DMS153 (cell line): ENCODE measurements at places on chromosomes 5 and 9.

- DNase-seq = no peak
Observed at GRCh38 chr9:28616310-28616709, 1043.0 kb upstream of the C9orf72 start.

GRCh38 chr5:133341296-133341695 lies 271.0 kb downstream of the FSTL4 start:
- DNase-seq = no peak

- peak; percentile 97 for DNase-seq
Observed at GRCh38 chr9:104319685-104320084, 184.4 kb upstream of the OR13F1 start.

DNA sequence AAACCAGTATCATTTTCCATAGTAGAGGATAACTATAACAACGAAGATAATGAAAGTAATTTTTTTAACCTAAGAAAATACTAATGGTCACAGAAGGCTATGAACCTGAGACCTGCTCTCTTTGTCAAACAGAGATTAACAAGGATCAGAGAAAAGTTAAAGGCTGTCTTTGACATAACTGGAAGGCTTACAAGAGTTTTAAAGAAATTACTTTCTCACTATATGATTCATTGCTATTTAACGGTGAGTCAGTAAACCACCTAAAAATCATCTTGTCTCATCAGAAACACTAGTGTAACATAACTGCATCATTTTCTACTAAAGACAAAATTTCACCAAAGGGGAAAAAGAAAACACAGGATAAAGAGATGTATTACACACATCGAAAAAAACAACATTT lies 19.3 kb downstream of the MLANA start:
- DNase-seq = no peak

DNA sequence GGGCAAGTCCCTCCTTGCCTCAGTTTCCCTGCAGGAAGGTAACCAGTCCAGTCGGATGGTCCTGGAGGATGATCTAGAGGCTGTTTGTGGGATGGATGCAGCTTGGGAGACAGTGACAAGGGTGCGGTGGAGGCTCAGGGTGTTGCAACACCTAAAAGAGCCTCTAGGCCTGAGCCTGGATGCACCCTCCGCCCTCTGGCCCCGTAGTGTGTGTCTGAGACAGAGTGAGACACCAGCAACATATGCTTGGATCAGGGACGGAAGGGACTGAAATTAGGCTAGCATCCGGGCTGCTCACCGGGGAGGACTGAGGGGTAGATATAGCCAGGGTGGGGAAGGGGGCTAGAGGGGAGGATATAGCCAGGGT lies 1.1 kb downstream of the CRAT start:
- DNase-seq = no peak

DNA sequence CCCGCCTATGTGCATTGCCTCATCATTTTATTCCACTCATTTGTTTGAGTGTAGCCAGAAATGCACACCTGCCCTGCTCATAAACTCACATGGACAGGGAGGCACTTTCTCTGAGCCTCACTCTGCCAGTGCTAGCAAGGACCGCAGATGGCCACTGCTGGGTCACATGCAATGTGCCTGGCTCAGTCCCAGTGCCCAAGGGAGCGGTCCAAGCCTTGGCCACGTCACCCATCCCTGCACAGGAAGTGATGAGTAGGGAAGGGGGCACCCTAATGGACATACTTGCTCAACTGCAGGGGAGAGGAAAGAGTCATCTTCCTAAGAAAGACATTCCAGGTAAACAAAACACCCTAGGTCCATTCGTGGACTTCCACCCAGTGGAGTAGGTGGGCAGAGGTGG lies 630.9 kb downstream of the IRX1 start:
- DNase-seq = no peak

DNA sequence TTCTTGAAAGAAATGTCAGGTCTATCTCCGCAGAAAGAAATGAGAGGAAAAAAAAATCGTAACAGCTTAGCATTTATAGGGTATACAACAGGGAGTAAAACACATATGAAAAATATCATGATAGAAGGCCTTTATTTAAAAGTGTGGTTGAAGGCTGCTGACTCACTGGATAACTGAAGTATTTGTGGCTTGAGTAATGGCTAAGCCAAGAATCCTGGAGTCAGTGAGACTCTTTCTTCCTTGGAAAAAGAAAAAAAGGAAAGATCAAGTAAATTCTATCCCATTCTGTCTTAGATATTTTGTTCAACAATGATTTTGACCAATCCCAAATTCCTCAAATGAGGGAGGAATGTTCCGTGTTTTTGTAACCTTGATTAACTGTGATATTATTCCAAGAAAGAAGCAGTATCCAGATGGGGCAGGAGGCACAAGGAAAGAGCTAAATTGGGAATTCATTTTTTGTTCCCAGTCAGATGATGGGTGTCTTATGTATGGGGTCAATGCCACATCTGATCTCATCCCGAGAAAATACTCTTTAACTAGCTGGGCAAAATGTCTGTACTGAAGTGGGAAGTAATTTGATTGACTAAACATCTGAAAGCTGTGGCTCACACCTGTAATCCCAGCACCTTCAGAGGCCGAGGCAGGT lies 64.3 kb upstream of the MYO10 start:
- no peak for DNase-seq

DNA sequence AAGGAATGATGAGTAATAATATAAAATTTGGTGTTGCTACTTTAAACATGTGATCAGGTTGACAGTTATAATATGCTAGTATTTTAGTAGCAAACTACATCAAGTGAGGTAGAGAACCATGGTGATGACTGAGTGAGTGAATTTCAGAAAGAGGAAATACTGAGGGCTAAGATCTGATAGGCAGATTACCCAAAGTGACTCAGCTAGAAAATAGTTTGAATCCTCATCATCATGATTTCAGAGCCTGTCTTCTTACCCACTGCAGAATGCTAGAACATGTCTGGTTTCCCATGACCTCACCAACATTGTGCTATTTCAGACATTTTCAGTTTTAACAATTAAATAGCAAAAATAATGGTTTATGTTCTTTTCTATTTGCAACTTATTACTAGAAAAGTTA lies 602.1 kb downstream of the TAF11L14 start:
- DNase-seq = no peak

- no peak for DNase-seq
Observed at GRCh38 chr5:161380486-161380885, 166.0 kb downstream of the GABRB2 start.

GRCh38 chr5:142821733-142822487 lies 51.7 kb downstream of the ARHGAP26 start:
- no peak for DNase-seq

- DNase-seq = no peak
Observed at GRCh38 chr5:36529142-36529541, 77.3 kb upstream of the SLC1A3 start.

GRCh38 chr5:73157414-73158303 lies 15.3 kb upstream of the TMEM174 start:
- DNase-seq = no peak

DNA sequence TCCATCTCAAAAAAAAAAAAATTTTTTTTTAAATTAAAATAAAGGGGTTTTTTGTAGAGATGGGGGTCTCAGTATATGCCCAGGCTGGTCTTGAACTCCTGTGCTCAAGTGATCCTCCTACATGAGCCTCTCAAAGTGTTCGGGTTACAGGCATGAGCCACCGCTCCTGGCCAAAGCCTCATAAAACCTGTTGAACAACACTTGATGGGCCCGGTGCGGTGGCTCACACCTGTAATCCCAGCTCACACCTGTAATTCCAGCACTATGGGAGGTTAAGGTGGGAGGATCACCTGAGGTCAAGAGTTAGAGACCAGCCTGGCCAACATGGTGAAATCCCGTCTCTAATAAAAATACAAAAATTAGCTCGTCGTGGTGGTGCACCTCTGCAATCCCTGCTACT lies 7.7 kb upstream of the NPM1 start:
- no peak for DNase-seq

DNA sequence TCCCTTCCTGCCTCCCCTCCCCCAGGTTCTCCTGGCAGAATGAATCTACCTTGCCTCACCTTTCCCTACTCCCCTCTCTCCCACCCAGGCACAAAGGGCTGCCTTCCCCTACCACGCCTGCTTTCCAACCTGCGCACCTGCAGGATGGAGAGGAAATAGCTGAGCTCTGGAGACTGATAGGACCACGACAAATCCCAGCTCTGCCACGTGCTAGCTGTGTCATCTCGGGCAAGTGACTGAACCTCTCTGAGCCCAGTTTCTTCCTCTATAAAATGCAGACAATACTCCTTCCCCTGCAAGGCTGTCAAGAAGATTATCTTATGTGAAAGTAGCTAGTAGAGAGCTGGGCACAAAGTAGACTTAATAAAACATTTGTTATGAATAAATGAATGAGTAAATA lies 31.2 kb upstream of the PTGS1 start:
- no peak for DNase-seq

DNA sequence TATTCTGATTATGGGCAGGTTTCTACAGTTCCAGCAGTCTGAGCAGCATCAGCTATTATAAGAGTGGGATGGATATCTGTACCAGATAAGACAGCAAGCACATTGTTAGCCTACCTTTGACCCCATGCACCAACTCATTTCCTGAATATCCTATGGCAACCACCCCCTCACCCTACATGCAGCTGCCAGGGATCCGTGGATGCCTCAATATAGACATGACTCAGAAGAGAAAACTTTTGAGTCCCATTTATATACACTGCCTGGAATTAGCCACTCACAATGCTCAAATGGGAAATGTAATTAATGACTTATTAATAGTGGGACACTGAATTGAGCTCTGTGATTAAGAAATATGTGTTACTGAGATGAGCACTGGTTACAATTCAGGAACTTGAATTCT lies 124.4 kb downstream of the SSBP2 start:
- no peak for DNase-seq

- DNase-seq = no peak
Observed at GRCh38 chr9:94824411-94824810, 97.9 kb downstream of the AOPEP start.

- no peak for DNase-seq
Observed at GRCh38 chr5:107396351-107396690, 274.4 kb downstream of the EFNA5 start.

GRCh38 chr5:60668686-60669304 lies 31.2 kb downstream of the DEPDC1B start:
- no peak for DNase-seq

GRCh38 chr5:148186248-148187003 lies 16.4 kb upstream of the SPINK6 start:
- DNase-seq = no peak

DNA sequence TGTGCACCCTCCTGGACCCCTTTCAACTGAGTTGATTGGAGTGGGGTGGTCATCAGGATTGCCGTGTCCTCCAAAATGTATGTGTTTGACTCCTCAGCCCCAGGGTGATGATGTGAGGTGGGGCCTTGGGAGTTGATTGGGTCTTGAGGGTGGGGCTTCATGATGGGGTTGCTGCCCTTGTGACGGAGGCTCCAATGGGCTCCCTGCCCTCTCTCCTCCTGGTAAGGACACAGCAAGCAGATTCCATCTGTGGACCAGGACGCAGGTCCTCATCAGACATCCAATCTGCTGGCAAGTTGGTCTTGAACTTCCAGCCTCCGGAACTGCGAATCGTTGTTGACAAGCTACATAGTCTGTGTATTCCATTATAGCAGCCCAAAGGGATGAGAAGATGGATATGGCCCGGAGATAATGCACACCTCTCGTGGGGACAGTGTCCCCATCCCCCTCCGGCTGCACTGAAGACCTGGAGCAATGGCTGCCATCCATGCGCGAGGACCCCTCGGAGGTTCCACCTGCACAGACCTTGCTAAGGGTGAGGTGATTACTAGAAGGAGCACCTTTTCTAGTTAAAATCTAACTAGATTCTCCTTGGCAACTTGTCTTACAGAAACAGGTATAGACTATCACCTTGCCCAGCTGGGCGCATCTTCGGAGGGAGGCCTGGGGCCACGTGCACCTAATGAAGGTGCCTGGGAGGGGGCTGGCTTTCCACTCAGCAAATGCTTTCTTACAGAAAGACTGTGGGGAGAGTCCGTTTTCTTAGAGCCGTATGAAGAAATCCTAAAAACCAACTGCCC lies 75.7 kb upstream of the IRX4 start:
- DNase-seq = no peak

DNA sequence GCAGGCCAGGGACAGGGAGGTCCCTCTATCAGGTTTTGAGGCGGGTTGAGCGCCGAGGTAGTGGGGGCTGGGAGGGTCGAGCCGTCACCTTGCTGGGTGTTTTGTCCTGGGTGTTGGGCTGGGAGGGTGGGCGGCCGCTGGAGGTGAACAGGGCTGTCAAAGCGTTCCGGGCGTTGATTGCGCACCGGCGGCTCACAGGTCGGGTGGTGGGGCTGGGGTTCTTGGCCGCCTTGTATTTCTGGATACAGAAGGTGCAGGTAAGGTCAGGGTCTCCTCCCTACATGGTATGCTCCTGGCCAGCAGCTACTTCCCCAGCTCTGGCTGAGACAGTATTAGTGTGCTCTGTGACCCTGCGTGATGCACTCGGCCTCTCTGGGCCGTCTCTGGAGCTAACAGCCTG lies 6.1 kb downstream of the BBLN start:
- no peak for DNase-seq

GRCh38 chr9:114025196-114025753 lies 52.8 kb downstream of the AMBP start:
- no peak for DNase-seq

DNA sequence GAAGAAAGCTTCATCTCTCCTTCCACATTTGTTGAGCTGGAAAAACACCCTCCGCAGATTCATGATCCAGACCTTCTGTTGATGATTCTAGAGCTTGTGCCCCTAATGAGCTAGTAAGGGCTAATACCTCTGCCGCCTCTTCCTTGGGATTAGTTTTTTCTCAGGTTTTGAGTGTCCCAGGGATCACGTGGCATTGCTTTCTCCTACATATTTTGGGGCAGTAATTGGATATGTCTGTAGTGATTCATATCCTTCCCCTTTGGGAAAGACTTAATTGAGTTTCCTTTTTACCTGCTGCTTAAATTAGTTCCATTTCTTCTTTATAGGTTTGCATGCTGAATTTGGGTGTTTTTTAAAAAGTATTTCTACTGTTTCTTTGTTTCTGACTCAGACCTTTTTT lies 143.9 kb downstream of the GOLPH3 start:
- no peak for DNase-seq

GRCh38 chr5:148855249-148856008 lies 29.0 kb downstream of the ADRB2 start:
- DNase-seq = no peak
